Small intestine (tissue), 16 donors: ENCODE measurements at places on chromosomes 3 and 15. TPM values are rescaled to one million over a fixed set of nuclear protein-coding genes. Genes with fewer than 3 reads are reported as not detected.

PRR20G gene
- not detected for polyA plus RNA-seq

CLDND1 gene
- 30.8 TPM for polyA plus RNA-seq

SLC9C1 gene
- not detected for polyA plus RNA-seq

AHSG gene
- polyA plus RNA-seq, result not detected

HTD2 gene
- 6.5 TPM for polyA plus RNA-seq

GOLGA8S gene
- polyA plus RNA-seq, result not detected

ADAMTSL3 gene
- 0.27 TPM for polyA plus RNA-seq

STARD9 gene
- 5.0 TPM for polyA plus RNA-seq

CPNE4 gene
- polyA plus RNA-seq, result not detected

SPTSSB gene
- not detected for polyA plus RNA-seq

CSPG5 gene
- polyA plus RNA-seq, result 0.64 TPM

MYLK gene
- 51.5 TPM for polyA plus RNA-seq

C3orf20 gene
- polyA plus RNA-seq, result not detected

GPR27 gene
- polyA plus RNA-seq, result not detected

ADAMTS17 gene
- 0.54 TPM for polyA plus RNA-seq

PCSK6 gene
- polyA plus RNA-seq, result 0.67 TPM

FRMD5 gene
- polyA plus RNA-seq, result 0.49 TPM
